CD4-positive, alpha-beta T cell treated with Interleukin-1 beta for 1 hour (primary cell): ENCODE measurements at places on chromosomes 7 and 10.

DNA sequence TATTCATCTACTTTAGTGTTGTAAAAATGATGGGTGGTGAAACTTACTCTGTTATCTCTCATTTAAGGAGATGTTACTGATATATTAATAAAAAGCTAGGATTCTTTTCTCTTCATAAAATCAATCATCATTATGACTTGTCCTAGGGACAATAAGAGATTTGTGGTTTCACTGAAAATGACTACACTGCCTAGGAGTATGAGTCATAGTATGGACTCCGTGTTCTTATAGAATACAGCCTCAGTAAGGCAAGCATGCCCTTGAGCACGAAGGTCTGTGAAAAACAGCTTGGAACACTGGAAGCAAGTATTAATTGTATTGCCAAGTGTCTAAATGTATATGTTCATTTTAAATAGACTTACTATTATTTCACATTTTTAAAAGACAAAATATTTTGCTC, 749.2 kb upstream of the PCDH15 start:
- DNase-seq, result no peak

DNA sequence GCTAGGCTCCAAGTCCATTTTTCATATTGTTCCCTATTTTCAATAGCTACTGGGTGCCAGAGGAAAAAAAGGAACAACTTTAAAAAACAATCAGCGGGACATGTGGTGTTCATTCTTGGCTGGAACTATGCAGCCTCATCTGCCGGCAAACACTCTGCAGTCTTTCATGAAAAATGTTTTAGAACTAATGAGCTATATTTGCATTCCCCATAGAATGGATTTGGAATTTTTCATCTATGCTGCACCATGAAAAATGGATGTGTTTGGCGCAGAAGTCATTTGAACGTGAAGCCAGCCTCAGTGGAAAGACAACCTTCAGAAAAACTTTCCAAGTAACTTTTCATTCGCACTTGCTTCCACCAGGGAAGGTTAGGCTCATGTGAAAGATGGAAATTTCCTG, 270.5 kb downstream of the SKAP2 start:
- DNase-seq, result no peak

- DNase-seq, result no peak
Measured at GRCh38 chr10:120738658-120739057, 112.5 kb upstream of the WDR11 start.

DNA sequence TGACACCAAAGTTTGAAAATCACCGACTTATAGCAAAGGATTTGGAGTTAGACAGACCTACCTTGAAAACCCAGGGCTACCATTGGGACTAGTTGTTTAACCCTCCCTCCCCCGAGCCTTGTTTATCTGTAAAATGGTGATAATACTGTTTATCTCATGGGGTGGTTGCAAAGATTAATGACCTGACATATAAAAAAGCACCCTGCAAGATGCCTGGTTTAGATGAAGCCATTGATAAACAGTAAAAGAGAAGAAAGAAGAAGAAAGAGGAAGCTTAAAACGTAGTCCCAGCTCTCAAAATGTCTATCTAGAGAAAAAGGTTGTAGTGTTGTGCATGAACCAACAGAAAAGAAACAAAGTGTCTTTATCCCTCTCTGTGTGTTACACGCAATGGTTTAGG, 145.7 kb downstream of the FGFR2 start:
- no peak for DNase-seq

DNA sequence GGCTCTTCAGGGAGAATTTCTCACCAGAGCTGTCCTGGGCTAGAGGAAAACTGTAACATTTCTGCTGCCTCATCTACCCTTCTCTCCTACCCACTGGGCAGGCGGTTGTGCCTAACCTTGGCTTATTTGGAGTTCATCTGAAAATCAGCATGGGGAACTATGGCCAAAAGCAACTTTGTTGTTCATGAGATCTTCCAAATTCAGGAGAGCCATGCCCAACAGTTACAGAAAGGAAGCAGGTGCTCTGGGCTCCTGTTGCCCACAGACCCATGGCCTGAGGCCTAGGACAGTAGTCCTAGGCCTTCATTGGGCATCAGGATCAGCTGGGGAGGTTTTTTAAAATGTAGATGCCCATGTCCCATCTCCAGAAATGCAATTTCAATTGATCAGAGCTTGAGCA, 85.2 kb downstream of the GRID1 start:
- DNase-seq, result no peak

DNA sequence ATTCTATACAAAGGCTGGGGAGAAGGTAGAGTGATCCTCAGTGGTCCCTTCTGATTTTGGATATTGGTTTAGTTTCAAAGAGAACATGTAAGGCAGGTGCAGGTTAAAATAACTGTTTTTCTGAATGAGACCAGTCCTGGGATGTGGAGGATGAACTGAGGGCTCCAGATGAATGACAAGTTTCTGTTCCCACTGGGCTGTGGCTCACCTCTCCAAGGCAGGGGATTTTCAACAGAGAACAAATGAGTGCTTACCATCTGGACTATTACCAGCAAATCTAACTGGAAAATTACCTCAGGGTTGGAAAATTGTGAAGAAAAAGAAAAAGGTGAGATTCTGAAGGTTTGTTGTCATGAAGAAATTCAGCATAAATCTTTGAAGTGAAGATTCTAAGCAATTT, 8.0 kb downstream of the LAMB4 start:
- DNase-seq, result no peak

GRCh38 chr7:27996141-27996540, 184.5 kb downstream of the JAZF1 start:
- DNase-seq, result no peak

DNA sequence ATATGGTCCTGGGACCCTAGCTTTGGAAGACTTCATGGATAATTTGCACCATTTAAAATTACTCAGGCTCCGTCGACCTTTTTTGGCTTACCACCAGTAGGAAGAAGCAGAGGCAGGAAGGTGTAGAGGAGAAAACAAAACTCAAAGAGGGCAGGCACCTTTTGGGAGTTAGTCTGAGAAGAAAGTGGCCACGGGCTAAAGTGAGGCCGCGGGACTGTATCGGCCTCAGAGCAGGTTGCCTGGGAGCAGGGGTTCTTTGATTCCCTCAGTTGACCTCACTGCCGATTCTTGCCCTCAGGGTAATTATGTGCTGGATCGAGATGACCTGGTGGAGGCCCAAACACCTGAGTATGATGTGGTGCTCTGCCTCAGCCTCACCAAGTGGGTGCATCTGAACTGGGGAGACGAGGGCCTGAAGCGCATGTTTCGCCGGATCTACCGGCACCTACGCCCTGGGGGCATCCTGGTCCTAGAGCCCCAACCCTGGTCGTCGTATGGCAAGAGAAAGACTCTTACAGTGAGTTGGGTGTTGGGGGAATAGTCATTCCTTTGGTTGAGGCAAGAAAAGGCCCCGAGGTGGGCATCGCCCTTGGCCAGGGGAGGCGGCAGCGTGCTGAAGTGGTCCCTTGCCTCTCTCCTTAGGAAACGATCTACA, 3.1 kb downstream of the MEPCE start:
- no peak for DNase-seq

DNA sequence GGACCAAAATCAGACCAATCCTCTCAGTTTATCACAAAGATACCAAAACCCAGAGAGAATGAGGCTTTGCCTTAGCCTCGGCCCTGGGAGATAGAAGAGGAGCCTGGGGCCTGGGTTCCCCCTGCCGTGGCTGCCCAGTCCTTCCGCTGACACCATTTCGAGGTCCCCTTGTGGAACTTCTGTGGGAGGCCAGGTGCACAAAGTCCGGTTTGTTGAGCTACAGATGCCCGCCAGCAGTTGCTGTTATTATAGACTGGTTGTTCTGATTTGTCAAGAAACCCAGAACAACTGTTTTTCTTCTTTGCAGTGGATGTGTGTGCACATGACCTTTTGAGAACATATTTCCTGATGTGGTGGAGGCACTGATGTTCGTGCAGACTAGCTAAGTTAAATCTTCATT, 47.6 kb downstream of the CUX1 start:
- DNase-seq, result no peak

DNA sequence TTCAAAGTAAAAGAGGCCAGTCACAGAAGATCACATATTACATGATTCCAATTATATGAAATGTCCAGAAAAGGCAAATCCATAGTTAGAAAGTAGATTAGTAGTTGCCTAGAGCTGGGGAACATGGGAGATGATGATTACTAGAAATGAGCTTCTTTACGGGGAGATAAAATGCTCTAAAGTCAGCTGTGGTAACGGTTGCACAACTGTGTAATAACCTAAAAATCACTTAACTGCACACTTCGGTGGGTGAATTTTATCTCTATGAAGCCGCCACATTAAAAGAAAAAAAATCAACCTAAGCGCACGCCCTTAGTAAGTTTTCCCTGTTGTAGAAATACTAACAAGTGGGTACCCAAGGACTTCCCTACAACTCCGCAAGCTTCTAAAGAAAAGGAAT, 15.9 kb downstream of the XRCC2 start:
- DNase-seq, result no peak

DNA sequence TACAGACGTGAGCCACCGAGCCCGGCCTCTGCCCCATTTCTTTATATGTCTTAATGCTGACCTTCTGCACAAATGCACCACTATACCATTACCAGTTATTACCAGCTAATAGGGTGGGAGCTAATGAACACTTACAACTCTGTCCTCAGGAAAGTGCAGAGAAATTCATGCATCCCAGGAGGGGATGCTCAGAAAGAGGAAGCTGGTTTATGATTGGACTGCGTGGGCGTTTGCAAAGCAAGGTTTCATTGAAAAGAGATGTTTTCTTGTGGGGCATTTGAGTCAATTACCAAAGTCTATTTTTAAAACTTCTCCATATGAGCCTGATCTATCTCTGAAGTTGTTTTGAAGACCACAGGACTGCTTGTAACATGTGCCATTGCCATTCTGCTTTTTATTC, 417.7 kb upstream of the CELF2 start:
- no peak for DNase-seq

DNA sequence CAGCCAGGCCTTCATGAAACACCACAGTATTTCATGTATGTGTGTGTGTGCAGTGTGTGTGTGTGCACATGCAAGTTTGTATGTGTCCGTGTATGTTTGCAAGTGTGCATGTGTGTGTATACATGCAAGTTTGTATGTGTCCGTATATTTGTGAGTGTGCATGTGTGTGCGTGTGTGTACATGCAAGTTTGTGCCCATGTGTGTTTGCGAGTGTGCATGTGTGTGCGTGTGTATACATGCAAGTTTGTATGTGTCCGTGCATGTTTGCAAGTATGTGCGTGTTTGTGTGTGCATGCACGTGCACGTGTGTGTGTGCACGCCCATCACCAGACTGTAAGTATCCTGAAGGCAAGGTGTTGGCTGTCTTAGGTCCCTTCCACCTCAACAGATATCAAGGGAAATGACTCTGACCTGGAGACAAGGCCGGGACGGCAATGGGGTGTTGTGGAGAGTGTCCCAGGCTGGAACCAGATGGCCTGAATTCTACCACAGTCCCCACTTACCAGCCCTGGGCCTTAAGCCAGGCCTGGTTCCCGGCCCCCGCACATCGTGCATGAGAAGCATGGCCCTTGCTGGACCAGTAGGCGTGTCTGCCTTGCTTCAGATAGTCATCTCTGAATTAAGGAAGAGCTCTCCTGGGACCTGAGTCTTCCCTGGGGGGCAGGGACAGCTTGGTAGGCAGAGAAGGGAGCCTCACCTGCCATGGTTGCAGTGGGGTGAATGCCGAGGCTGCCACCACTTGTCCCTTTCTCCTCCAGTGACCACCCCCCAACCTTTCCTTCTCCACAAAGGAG, 140.0 kb downstream of the GRK5 start:
- DNase-seq, result no peak

DNA sequence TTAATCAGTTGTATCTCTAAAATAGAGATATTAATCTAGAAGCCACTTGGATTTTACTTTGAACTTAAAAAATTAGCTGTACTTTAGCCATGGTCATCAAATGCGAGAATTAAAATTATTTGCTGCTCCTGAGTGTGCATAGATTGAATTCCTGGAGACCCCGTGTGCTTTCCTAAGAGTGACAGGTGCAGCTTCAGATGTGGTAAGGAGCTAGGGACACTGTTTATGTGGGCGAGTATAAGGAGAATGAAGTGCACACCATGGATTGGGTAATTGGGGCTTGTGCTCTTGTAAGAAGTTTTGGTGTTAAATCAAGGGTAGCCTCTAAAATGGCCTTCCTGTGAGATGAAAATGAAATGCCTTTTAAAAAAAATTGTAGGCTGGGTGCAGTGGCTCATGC, 9.8 kb downstream of the PLCE1 start:
- DNase-seq, result no peak

DNA sequence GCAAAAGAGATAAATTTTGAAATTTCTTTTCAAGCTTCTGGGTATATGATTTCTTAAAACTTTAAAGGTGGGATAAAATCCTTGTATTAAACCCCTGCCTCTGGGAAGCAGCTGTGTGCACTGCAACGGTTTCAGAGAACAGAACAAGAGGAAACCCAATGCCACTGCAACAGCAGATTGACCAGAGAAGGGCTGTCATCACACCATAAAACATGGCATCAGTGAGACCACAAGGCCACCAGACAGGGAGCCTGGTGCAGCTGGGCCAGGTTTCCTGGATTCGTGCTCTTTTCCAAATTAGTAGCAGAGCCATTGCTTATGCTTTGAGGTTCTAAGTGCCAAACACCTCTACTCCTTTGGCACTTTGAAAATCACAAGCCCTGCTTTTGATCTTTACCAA, 152.4 kb downstream of the PRPF18 start:
- no peak for DNase-seq

DNA sequence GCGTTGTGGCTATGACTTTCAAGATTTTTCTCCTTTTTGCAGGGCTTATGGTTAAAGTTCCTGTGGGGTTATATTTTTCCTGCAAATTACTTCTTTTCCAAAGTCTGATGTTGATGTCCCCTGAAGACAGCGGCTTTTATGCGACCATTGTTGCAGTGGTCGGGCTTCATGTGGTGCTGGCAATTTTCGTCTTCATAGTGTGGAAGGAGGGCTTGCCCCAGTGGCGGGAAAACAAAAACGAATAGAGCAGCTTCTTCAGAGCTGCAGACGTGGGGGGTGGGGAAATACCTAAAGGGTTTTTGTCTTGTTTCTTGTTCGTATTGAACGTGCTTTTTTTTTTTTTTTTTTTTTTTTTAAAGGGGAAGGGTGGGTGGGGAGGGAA, 53.8 kb downstream of the MCMBP start:
- no peak for DNase-seq

DNA sequence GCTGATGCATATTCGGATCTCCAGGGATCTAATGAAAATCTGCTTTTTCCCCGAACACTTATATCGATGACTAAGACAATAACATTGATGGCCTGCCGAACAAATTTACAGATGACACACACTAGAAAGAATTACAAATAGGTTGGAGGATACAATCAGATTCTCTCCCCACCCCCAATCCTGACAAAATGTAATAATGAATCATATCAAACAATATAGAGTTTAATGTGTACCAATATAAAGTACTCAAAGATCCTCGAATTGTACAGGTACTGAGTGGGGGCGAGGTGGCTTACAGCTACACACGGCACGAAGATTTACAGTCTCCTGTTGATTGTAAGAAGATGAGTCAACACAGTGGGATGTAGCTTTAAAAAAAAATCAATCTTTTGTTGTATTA, 182.7 kb upstream of the MKLN1 start:
- no peak for DNase-seq

GRCh38 chr10:1608408-1608807, 128.9 kb downstream of the ADARB2 start:
- DNase-seq, result no peak

- no peak for DNase-seq
Measured at GRCh38 chr7:53600296-53600695, 564.9 kb downstream of the POM121L12 start.

- DNase-seq, result no peak
Measured at GRCh38 chr10:88095223-88095721, 231.8 kb downstream of the PTEN start.
